ENCODE measurements at places on chromosomes 12 and 14. TPM values are rescaled to one million over a fixed set of nuclear protein-coding genes. Genes with fewer than 3 reads are reported as not detected.

- DNase-seq = no peak
Observed at GRCh38 chr14:89550821-89551220, 133.8 kb upstream of the FOXN3 start.

GRCh38 chr12:23758608-23759007 lies 190.9 kb downstream of the SOX5 start:
- no peak for DNase-seq

- DNase-seq = no peak
Observed at GRCh38 chr14:38120109-38120508, 87.6 kb upstream of the SSTR1 start.

DNA sequence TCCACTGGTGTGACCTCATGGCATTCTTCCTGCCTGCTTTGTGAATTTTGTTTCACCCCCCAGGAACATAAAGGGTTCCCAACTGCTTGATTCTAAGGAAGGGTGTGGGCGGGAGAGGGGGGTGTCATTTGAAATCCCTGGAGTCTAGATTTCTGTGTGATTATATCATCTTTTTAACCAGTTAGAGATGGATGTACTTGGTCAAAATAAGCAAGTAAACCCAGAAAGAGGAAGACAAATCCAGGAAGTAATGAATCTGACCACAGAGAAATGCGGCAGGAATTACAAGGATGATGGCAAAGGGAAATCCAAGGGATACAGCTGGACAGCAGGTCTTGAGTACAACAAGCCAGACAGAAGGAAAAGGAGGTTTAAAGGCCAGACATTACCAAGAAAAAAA lies 38.9 kb downstream of the DMAC2L start:
- DNase-seq = no peak

Gene CHPT1
- total RNA-seq = 24.6 TPM

Gene SERPINA4
- not detected for total RNA-seq

Gene SLC17A8
- not detected for total RNA-seq

Data from activated T-cell treated with anti-CD3 and anti-CD28 coated beads, Interleukin-2, amount 50 U/mL, for 72 hours (primary cell).